ENCODE measurements at places on chromosomes 1 and 21. TPM values are rescaled to one million over a fixed set of nuclear protein-coding genes. Genes with fewer than 3 reads are reported as not detected.

OR2T11 gene
- total RNA-seq, result not detected

DNA sequence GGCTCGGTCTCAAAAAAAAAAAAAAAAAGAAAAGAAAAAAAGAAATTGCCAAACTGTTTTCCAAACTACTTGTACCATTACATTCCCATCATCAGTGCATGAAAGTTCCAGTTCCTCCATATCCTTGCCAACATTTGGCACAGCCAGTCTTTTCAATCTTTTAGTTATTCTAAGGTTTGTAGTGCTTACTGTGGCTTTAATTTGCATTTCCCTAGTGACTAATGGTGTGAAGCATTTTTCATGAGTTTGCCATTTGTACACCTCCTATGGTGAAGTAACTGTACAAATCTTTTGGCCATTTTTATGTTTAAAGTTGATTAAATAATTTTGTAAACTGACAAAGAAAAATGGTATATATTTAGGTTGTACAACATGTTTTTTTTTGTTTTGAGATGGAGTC, 70.7 kb downstream of the DEGS1 start:
- DNase-seq, result no peak

GRCh38 chr1:167955915-167956314, 19.0 kb upstream of the MPC2 start:
- DNase-seq, result no peak

DNA sequence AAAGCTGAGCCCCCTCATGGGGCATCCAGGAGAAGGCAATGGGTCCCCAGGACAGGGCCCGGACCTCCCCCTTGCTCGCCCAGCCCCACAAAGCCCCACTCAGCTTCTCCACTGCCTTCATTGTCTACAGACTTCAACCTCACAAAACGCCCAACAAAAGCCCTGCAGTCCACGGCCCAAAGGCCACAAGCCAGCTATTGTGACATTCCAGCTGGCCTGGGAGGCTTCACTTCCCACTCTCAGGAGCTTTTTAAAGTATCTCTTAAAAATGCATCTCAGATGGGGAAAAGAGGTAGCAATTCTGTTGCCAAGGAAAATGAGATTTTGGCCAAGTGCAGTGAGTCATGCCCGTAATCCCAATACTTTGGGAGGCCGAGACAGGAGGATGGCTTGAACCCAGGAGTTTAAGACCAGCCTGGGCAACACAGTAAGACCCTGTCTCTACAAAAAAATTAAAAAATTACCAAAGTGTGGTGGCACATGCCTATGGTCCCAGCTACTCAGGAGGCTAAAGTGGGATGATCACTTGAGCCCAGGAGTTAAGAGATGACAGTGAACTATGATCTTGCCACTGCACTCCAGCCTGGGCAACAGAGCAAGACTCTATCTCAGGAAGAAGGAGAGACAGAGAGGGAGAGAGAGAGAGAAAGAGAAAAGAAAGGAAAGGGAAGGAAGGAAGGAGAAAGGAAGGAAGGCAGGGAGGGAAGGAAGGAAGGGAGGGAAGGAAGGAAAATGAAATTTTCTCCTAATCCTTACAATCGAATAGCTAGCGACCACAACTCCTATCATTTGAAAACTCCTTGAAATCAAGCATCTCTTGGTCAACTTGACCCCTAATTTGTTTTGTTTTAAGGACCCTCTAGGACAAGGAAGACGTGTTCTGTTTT, 31.4 kb upstream of the TARDBP start:
- no peak for DNase-seq

- DNase-seq, result no peak
Measured at GRCh38 chr1:234732671-234733390, 122.9 kb upstream of the IRF2BP2 start.

C1orf105 gene
- not detected for total RNA-seq

GRCh38 chr1:93839307-93839706, 39.7 kb downstream of the DNTTIP2 start:
- peak; percentile 25 for DNase-seq

GRCh38 chr1:87062687-87063086, 148.3 kb downstream of the HS2ST1 start:
- DNase-seq, result no peak

MFAP2 gene
- 0.37 TPM for total RNA-seq

- DNase-seq, result no peak
Measured at GRCh38 chr1:17553975-17554700, 14.6 kb downstream of the ARHGEF10L start.

DNA sequence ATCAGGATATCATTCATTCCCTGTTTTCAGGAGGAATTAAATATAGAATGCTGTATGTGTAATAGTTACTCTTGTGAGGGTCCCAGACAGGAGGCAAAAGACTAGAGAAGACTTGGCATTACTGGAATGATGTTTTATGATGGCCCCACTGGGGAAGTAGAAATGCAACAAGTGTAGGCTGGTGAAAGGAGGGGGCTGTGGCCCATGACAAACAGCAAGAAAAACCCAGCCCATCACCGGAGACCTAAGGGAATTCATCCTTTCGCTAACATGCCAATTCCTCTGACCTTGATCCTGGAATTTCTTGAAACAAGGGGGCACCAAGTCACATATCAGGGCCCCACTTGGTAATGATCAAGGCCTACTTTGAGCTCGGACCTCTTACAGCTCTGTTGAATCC, 5.5 kb upstream of the IFNGR2 start:
- no peak for DNase-seq

DNA sequence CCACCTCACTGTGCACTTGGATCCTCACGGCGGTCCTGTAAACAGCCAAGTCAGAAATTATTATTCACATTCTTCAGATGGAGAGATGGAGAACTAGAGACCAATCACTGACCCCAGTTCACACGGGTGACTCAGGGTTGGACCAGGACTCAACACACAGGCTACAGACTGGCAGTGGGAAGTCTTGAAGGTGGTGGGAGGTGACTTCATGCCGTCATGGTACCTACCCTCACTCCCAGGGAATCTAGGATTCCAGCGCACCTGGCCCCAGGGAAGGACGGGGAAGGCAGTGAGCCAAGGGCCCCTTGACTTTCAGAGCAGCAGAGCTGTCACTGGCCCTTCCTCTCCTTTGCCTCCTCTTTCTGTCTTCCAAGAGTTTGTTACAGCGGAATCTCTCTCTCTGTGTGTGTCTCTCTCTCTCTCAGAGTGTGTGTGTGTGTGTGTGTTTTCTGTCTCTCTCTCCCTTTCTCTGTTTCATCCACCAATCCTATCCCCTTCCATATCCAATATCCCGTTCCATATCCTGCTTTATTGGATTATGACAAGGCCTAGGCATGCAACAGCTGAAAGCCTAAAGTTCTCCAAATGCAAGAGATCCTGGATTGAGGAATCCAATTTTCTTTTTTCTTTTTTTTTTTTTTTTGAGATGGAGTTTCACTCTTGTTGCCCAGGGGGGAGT, 11.7 kb downstream of the OPTC start:
- DNase-seq, result no peak

- DNase-seq, result no peak
Measured at GRCh38 chr21:24994717-24995116, 612.6 kb downstream of the MRPL39 start.

KRTAP13-2 gene
- not detected for total RNA-seq

SPRR2D gene
- not detected for total RNA-seq

DNA sequence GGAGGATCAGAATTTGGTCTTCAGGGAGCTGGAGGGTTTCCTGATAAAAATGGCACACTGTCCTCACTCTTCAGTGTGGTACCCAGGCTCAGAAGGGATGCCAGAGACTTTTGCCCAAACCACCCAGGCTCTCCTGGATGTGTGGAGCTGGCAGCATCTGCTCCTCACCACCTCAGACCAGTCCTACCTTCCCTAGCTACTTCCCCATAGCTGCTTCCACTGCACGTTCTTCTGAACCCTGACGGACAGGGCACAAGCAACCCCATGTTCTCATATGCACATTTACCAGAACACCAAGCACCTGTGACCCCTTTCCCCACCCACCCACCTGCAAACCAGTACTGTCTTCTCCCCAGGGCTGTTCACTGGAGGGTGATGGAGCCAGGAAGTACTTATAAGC, 4.7 kb downstream of the ADAR start:
- no peak for DNase-seq

PLA2G5 gene
- total RNA-seq, result not detected

DNA sequence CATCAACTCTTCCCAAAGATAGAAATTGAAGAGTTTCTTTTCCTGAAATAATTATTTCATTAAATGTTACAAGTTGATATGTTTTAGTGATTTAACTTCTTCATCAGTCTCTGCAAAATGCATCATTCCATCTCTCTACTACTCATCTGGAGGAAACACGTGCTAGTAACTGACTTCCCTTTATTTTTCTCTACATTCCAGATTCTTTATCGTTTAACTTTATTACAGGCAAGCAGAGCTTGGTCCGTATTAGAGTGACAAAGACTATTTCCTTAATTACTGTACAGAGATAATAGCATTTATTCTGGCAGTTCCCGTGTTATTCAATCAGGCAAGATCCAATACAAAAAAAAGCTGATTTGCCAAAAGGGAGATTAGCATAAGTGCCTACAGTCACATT, 88.6 kb downstream of the TM2D1 start:
- no peak for DNase-seq
